ENCODE measurements at places on chromosomes 1 and 21.

DNA sequence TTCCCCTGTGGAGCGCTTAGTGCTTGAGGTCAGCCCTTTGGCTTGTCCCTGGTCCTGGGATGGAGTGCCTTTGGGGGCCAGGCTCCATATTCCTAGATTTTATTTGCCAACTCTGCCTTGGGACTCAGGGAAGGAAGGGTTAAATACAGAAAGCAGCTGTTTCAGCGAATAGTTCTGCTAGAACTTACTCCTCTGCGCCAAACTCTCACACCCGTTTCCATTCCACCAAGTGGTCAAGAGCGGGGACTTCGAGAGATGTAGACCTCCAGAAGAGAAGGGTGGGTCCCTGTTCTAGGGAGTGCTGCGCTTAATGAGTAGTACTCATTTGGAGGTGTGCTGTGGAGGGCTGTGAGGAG, 704 bp upstream of the TOMM40L start:
- no peak for DNase-seq

DNA sequence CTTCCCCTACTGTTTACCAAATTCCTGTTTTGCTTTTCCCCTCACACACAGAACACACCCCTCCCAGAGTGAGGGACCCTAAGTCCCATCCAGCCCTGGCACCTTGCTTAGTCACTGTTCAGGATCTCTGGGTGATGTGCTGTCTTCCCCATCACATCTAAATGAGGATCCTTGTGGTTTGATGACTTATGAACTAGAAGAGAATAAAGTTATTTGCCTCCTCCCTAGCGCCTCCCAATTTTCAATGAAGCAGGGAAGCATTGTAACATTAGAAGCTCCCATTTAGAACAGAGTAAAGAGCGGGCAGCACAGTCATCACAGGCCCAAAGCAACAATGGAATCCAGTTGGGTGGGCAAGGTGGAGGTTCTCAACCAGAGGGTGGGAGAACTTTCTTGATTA, 27.0 kb downstream of the DISC1 start:
- no peak for DNase-seq

GRCh38 chr1:154786804-154787570, 83.1 kb downstream of the KCNN3 start:
- no peak for DNase-seq

- DNase-seq: no peak
Observed at GRCh38 chr1:31569596-31570173, 6.6 kb upstream of the TINAGL1 start.

DNA sequence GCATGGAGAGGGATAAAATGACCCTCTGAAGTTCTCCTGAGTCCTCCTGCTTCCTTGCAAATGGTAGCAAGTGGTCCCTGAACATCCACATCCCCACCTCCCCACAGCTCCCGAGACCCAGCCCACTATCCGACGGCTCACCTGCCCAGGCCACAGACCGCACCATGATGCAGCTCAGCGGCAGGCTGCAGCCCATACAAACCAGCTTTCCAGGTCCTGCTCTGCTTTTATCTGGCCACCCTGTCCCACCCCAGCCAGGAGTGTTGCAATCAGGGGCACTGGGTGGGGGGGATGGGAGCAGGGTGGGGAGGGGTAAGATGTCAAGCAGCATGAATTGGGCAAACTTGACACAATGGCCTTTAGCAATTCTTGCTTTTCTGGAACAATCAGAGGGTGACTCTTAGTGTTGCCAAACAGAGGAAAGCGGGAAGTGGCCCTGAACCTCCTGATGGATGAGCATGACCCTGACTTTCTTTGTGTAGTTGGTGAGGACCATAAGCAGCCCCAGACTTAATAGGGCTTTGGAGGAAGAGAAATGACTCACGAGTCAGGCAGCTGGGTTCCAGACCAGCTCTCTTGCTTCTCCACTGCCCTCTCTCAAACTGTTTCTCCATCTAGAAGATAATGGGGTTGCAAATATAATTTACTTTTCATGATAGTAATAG, at the start of gene CHIT1:
Gene CHIT1 (minus strand): TSS at position 203 of the 665 bp plus-strand sequence. CDS start 37 bp downstream, at position 166.
- DNase-seq: no peak

- DNase-seq: no peak
Observed at GRCh38 chr1:171919891-171920887, 78.9 kb downstream of the DNM3 start.

GRCh38 chr1:158353303-158354075, at the start of gene CD1E:
Gene CD1E (plus strand): TSS chr1:158353894. CDS start chr1:158353989, 95 bp downstream.
- DNase-seq: no peak

DNA sequence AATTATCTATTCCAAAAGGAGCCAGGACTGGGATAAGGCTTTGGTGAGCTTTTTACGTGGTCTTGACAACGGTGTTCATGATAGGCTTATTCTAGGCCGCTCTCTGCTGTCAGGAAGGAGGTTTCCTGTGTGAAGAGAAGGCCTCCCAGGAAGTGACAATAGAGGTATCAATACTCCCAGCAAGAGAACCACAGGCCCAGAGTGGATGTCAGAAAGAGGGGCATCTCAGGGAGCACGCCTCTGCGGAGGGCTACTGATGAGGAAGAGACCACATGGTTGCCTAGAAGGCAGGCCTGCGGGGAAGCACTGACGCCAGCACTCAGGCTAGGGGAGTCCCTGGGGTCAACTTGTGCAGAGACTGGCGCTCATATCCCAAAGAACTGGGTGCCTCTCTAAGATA, 60.4 kb downstream of the ITPKB start:
- no peak for DNase-seq

- no peak for DNase-seq
Observed at GRCh38 chr1:230224101-230224960, 157.3 kb downstream of the GALNT2 start.

DNA sequence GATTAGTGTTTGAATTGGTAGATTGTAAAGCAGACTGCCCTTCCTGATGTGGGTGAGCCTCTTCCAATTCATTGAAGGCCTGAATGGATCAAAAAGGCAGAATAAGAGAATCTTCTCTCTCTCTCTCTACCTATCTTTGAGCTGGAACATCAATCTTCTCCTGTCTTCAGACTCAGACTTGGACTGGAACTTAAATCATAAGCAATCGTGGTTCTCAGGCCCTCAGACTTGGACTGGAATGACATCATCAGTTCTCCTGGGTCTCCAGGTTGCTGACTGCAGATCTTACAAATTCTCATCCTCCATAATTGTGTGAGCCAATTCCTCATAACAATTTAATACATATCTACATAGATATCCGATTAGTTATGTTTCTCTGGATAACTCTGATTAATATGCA, 66.8 kb downstream of the IER5 start:
- no peak for DNase-seq

- no peak for DNase-seq
Observed at GRCh38 chr1:16375521-16376340, 8.7 kb downstream of the SZRD1 start.
